Myocyte (in vitro differentiated cells): ENCODE measurements at places on chromosomes 12 and 14. TPM values are rescaled to one million over a fixed set of nuclear protein-coding genes. Genes with fewer than 3 reads are reported as not detected.
A peak's percentile ranks its signal among the peaks of the same experiment; 100 is the strongest.

The PRH1 gene
- 8.9 and 9.4 TPM in 2 replicates for total RNA-seq

DNA sequence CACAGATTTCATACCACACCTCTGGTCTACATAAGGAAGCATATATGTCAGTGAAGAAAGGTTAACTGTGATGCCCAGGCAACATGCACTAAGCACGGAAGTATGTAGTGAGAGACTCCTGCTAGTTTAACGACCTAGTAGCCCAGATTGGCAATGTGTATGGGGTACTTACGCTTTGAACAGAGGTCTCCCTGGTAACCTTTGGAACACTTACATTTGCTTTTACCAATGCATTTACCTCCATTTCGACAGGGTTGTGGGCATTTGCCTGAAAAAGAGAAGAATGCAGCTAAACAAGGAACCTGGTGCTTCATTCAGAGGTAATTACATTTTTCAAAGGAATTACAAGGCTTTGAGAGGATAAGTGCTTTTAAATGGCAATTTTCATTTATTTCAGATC lies 65.2 kb downstream of the WIF1 start:
- DNase-seq = no peak

DNA sequence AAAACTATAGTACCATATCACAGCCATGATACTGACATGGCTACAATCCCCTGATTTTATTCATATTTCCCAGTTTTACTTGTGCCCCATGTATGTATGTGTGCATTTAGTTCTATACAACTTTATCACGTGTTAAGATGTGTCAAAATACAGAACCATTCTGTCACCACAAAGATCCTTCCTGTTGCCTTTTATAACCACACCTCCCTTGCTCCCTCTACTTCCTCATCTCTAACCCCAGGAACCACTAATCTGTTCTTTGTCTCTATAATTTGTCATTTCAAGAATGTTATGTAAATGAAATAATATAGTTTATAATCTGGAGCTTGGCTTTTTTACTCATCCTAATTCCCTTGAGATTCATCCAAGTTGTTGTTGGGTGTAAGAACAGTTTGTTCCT lies 358.4 kb downstream of the DPF3 start:
- DNase-seq = no peak

GRCh38 chr12:107130830-107131611 lies 37.7 kb upstream of the CRY1 start:
- no peak for DNase-seq

The TMEM132D gene
- not detected in 2 replicates for total RNA-seq

GRCh38 chr12:20588042-20588441 lies 107.1 kb upstream of the SLCO1C1 start:
- DNase-seq = peak; percentile 10

DNA sequence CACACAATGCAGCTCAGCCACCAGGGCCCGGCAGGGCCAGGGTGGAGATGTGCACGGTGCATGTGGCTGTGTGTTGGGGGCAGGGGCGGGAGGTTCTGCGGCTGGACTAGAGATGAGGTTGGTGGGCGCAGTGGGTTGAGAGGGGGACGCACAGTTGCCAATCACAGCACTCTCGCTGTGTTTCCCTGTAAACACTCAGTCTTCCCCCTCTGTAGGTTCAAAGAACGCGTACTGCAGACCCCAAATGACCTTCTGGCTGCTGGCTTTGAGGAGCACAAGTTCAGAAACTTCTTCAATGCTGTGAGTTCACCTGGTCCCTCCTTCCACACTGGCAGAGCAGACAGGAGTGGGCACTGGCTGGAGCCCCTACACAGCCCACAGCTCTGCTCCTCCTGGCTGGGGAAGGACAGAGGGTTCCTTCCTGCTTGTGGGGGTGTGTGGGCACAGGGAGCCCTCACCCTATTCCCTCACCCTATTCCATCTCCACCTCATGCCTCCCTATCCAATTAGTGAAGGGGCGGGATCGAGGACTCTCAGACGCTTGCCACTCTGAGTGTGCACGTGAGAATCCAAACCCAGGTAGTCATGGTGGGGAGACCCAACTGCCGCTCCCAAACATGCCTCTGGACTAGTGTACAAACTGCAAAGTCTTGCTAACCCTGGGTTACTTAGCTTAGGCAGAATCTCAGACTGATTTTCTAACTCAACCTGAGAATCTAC lies 17.8 kb downstream of the OTUB2 start:
- DNase-seq = no peak

GRCh38 chr12:124508381-124509079 lies 58.9 kb downstream of the NCOR2 start:
- DNase-seq = peak; percentile 84

DNA sequence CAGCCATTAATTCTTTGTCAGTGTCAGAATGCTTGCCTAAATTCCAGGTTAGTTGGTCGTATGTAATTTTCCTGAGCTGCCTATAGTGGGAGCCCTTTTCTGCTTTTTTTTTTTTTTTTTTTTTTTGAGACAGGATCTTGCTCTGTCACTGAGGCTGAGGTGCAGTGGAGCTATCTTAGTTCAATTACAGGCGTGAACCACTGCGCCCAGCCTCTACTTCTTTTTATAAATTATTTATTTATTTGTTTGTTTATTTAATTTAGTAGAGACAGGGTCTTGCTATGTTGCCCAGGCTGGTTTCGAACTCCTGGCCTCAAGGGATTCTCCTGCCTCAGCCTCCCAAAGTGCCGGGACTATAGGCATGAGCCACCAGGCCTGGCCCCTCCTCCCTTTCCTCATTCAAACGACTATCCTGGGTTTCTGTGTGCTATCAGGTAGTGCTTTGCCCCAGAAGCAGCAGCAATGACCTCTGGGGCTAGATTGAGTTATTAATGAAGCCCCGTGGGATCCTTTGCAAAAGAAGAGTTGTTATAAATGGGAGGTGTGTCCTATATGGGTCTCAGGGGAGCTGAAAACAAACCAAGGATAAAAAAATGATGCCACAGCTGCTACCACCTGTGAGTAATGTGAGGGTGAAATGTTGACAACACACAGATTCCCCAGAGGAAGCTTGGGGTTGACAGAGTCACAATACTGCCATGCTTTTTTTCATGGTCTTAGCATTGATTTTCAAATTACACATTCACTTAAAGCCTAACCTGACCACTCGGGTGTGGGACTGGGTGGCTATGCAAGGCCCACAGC lies 34.6 kb upstream of the NFKBIA start:
- DNase-seq = no peak

DNA sequence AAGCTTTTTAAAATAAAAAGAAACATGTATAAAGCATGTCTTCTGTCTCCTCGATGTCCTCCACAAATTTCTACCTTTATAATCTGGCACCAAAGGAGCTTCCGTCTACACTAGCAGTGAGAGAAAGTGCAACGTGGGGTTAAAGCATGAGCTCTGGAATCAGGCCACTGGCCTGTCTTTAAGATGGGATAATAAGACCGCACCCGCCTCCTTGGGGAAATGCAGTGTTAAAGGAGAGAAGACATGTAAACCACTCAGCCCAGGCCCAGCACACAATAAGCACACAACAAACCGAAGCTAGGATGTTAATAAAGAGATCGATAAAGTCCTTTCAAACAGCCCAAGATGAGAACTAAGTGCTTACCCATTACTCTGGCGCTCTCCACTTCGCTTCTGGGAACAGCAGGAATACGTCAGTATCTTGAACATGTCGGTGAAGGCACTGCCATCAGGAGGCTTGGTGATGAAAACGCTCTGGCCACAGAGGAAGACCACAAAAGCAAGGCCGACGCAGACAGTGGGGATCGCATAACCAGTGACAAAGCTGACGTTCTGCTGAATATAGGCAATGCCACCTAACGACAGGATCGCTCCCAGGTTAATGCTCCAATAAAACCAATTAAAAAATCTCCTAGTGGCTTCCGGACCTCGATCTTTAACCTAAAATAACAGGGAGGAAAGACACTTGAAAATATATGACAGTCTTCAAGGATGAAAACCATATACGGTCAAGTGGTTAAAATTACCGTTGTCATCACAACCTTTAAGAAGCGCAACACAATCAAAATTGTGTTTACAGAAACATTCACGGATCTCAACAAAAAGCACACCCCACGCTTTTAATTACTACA lies 9.1 kb downstream of the SLC15A4 start:
- DNase-seq = no peak

DNA sequence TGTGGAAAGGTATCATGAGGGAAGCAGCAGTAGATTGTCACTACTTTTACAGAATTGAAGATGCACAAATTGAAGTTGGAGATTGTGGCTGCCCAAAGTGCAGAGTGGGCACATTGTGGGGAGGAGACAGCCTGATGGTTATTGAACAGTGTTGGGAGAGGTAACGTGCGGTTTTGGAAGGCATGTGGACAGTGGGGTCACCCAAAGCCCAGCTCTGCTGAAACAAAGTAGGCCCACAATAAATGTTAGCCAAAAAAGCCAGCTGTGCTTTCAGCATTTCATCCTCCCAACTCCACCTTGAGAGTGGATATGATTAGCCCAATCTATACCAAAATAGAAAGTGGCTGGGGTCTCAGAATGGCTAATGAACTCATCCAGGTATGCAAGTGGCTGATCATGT lies 96.7 kb downstream of the TMX1 start:
- no peak for DNase-seq
